ENCODE measurements at places on chromosomes 1 and 21.

- H3K27me3 ChIP-seq, result no peaks in the 10 kb centered on the region
- no peak overlapping the region for H3K27ac ChIP-seq
- H3K4me1 ChIP-seq, result no peaks in the 10 kb centered on the region
- no peak overlapping the region for H3K4me3 ChIP-seq
- no peak for DNase-seq
- H3K36me3 ChIP-seq, result no peaks in the 10 kb centered on the region
Observed at GRCh38 chr1:216005916-216006315, 417.3 kb downstream of the USH2A start.

- DNase-seq, result no peak
- H3K4me3 ChIP-seq, result no peak overlapping the region
- H3K36me3 ChIP-seq, result no peaks in the 10 kb centered on the region
- no peak overlapping the region for H3K27ac ChIP-seq
Observed at GRCh38 chr1:3174487-3175247, 105.7 kb downstream of the PRDM16 start.

DNA sequence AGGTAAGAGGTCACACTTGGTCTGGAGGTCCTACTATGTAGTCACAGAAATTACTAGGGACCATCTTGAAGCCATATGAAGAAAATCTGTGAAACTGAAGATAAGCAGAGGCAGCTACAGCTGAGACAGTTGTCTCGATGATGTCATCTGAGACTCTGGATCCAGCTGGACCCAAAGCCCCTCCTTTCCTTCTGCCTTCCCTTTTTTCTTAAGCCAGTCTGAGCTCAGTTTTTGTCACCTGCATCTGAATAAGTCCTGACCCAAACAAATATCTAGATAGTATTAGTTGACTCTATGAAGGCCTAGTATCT is 143.3 kb downstream of the ETS2 start:
- H3K27ac ChIP-seq, result no peak overlapping the region
- H3K4me3 ChIP-seq, result no peak overlapping the region
- DNase-seq, result no peak
- no peaks in the 10 kb centered on the region for H3K4me1 ChIP-seq
- H3K27me3 ChIP-seq, result no peaks in the 10 kb centered on the region
- no peaks in the 10 kb centered on the region for H3K36me3 ChIP-seq

- H3K4me1 ChIP-seq, result no peaks in the 10 kb centered on the region
- H3K27me3 ChIP-seq, result no peaks in the 10 kb centered on the region
- H3K36me3 ChIP-seq, result no peaks in the 10 kb centered on the region
- DNase-seq, result no peak
- no peak overlapping the region for H3K27ac ChIP-seq
Observed at GRCh38 chr1:31127266-31127665, 61.7 kb upstream of the PUM1 start.

- no peaks in the 10 kb centered on the region for H3K27me3 ChIP-seq
- H3K4me3 ChIP-seq, result no peak overlapping the region
- DNase-seq, result no peak
- H3K36me3 ChIP-seq, result no peaks in the 10 kb centered on the region
Observed at GRCh38 chr1:40593449-40594186, 62.2 kb downstream of the ZNF684 start.

GRCh38 chr1:48794816-48795215 is 18.1 kb upstream of the BEND5 start:
- H3K27ac ChIP-seq, result no peak overlapping the region
- no peak for DNase-seq
- no peaks in the 10 kb centered on the region for H3K4me1 ChIP-seq
- no peak overlapping the region for H3K4me3 ChIP-seq

- no peak overlapping the region for H3K27ac ChIP-seq
- no peaks in the 10 kb centered on the region for H3K4me1 ChIP-seq
- no peaks in the 10 kb centered on the region for H3K27me3 ChIP-seq
Observed at GRCh38 chr21:42149656-42150473, 69.1 kb upstream of the ABCG1 start.

DNA sequence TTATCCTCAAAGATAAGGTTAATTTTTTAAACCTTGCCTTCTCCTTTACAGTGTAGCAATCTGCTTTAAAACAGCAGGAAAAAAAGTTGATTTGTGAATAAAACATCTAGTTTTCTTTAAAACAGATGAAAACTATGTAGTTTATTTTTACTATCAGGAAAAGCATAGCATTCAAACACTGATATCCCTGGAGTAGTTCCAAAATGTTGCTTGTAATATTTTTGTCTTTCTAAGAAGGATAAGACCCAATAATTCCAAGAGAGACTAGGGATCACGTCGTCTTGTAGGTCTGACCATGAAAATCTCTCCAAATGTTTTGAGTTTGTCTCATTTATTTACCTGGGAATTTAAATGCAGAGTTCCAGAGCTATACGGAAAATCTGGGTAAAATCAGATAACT is 204.0 kb downstream of the NTNG1 start:
- no peaks in the 10 kb centered on the region for H3K4me1 ChIP-seq
- no peaks in the 10 kb centered on the region for H3K36me3 ChIP-seq
- no peaks in the 10 kb centered on the region for H3K27me3 ChIP-seq
- H3K4me3 ChIP-seq, result no peak overlapping the region
- H3K27ac ChIP-seq, result no peak overlapping the region

- no peak for DNase-seq
- no peak overlapping the region for H3K4me3 ChIP-seq
Observed at GRCh38 chr1:62325681-62326080, 6.4 kb upstream of the KANK4 start.

DNA sequence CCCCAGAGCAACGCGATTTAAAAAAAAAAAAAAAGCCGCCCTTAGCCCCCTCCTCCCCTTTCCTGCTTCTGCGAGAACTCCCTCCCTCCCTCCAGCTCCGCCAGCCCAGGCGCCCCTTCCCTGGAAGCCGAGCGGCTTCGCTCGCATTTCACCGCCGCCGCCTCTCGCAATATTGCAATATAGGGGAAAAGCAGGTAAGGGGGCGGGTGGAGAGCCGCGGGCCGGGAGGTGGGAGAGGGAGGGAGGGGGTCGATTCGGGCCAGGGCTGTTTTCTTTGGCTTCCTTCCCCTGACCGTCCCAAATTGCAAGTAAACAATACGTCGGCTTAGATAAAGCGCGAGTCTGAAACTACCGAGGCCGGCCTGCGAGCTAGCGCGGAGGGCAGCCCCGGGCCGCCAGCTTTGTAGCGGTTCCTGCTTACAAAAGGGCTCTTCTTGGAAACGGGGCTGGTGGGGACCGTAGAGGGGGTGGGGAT is 408 bp downstream of the LMO4 start:
- peak overlapping the region; percentile 87 for H3K4me3 ChIP-seq
- H3K27ac ChIP-seq, result peak overlapping the region; percentile 67
- DNase-seq, result peak; percentile 27
- H3K4me1 ChIP-seq, result peaks cover 17% of the 10 kb centered on the region
- H3K27me3 ChIP-seq, result no peaks in the 10 kb centered on the region
- no peaks in the 10 kb centered on the region for H3K36me3 ChIP-seq

DNA sequence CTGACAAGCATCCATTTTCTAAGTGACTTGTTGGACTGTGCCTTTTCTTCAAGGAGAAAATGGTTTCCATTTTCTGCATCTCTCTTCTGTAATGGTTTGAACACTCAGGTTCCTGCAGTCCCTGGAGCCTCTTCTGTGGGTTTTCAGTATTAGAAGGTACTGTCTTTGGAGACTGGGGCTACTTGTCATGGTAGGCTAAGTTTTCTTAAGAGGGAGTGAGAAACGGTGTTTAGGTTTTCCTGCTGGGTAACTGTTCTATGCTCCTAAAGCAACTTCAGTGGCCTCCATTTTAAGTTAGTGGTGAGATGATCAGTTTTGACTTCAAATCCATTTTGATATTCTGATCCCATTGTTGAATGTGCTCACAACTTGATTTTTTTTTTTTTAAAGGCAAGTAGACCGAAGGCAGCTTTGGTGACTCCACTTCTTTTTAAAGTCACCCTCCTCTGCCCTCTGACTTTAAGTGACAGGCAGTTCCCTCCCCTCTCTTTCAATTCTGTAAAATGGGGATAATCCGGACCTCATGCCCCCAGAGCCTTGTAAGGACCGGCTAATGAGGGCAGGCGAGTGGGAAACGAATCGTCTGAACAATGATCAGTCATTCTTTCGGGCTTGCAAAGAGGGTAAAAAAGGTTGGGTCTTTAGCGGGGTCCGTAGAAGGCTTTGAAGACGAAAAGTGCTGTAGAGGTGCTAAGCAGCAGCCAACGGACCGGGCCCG is 1.0 kb upstream of the ARID1A start:
- H3K36me3 ChIP-seq, result no peaks in the 10 kb centered on the region
- H3K27me3 ChIP-seq, result no peaks in the 10 kb centered on the region
- no peak for DNase-seq
- peaks cover 25% of the 10 kb centered on the region for H3K4me1 ChIP-seq
- H3K4me3 ChIP-seq, result peak overlapping the region; percentile 71

- H3K27me3 ChIP-seq, result no peaks in the 10 kb centered on the region
- H3K36me3 ChIP-seq, result no peaks in the 10 kb centered on the region
- H3K27ac ChIP-seq, result no peak overlapping the region
- no peak overlapping the region for H3K4me3 ChIP-seq
- no peaks in the 10 kb centered on the region for H3K4me1 ChIP-seq
Observed at GRCh38 chr21:28167366-28167765, 825.3 kb downstream of the LTN1 start.

- H3K4me3 ChIP-seq, result no peak overlapping the region
- H3K27ac ChIP-seq, result no peak overlapping the region
- no peak for DNase-seq
- no peaks in the 10 kb centered on the region for H3K4me1 ChIP-seq
Observed at GRCh38 chr1:147478521-147478920, 62.8 kb upstream of the BCL9 start.

DNA sequence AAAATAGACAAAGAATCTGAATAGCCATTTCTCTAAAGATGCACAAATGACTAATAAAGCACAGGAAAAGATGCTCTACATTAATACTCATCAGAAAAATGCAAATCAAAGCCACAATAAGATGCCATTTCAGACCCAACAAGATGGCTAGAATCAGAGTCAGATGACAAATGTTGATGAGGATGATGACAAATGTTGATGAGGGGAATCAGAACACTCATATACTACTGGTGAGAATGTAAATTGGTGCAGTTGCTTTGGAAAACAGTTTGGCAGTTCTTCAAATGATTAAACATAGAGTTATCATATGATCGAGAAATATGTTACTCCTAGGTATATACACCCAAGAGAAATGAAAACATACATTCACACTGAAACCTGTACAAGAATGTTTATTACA is 33.9 kb downstream of the LRRC40 start:
- H3K4me3 ChIP-seq, result no peak overlapping the region
- no peak overlapping the region for H3K27ac ChIP-seq
- peaks cover 12% of the 10 kb centered on the region for H3K36me3 ChIP-seq
- DNase-seq, result no peak
- H3K4me1 ChIP-seq, result no peaks in the 10 kb centered on the region

GRCh38 chr1:119713039-119713748 is 1.5 kb downstream of the PHGDH start:
- no peak overlapping the region for H3K4me3 ChIP-seq
- H3K4me1 ChIP-seq, result no peaks in the 10 kb centered on the region
- no peaks in the 10 kb centered on the region for H3K27me3 ChIP-seq
- DNase-seq, result no peak

- H3K27ac ChIP-seq, result no peak overlapping the region
- H3K36me3 ChIP-seq, result no peaks in the 10 kb centered on the region
- no peak for DNase-seq
- H3K4me1 ChIP-seq, result no peaks in the 10 kb centered on the region
Observed at GRCh38 chr1:58442114-58442513, 104.4 kb downstream of the OMA1 start.

- DNase-seq, result no peak
- no peak overlapping the region for H3K27ac ChIP-seq
- no peaks in the 10 kb centered on the region for H3K4me1 ChIP-seq
Observed at GRCh38 chr1:237891979-237892378, 1.3 kb upstream of the ZP4 start.

DNA sequence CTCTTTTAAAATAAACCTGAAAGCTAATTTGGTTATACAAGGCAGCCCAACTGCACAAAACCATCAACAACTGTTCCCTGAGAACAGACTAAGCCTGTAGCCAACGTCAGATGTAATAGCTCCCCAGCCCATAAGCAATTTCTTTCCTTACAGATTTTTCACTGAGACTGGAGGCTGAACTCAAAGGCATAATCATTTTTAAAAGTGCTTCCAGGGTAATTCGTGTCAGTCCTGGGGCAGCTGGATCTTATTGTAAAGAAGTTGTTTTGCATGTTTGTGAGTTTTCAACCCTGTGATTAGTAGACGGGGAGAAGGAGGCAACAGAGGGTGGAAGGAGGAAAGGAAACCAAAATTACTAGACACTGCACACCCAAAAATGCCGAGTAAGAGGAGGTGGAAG is 3.2 kb downstream of the DPT start:
- H3K27ac ChIP-seq, result no peak overlapping the region
- DNase-seq, result no peak
- H3K36me3 ChIP-seq, result no peaks in the 10 kb centered on the region
- H3K4me3 ChIP-seq, result no peak overlapping the region
- no peaks in the 10 kb centered on the region for H3K4me1 ChIP-seq
- no peaks in the 10 kb centered on the region for H3K27me3 ChIP-seq

DNA sequence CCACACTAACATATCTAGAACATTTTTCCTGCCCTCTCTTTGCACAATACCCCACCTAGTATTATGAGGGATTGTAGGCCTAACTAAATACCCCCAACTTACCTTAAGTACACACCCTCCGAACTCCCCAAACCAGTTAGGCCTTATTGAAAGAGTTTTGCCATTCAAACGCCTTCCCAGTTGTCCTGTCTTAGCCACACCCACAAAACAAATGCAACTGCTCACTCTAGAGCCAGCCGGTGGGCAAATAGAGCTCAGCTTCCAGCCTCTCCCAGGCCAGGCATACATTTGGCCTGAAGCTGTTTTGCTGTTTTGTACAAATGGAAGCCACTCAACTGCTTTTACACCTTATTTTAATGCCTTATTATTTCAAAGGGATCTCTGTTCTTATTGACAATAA is 224.2 kb upstream of the RUNX1 start:
- no peaks in the 10 kb centered on the region for H3K4me1 ChIP-seq
- no peak overlapping the region for H3K27ac ChIP-seq
- no peak for DNase-seq
- H3K36me3 ChIP-seq, result no peaks in the 10 kb centered on the region

- no peaks in the 10 kb centered on the region for H3K27me3 ChIP-seq
- peaks cover 6% of the 10 kb centered on the region for H3K36me3 ChIP-seq
- H3K27ac ChIP-seq, result peak overlapping the region; percentile 80
- H3K4me3 ChIP-seq, result no peak overlapping the region
Observed at GRCh38 chr1:198687429-198687828, 48.6 kb downstream of the PTPRC start.

GRCh38 chr1:157249326-157249725 is 111.1 kb upstream of the ETV3 start:
- H3K27me3 ChIP-seq, result peaks cover 4% of the 10 kb centered on the region
- no peak overlapping the region for H3K4me3 ChIP-seq
- no peaks in the 10 kb centered on the region for H3K36me3 ChIP-seq

- no peaks in the 10 kb centered on the region for H3K4me1 ChIP-seq
- no peaks in the 10 kb centered on the region for H3K27me3 ChIP-seq
- H3K27ac ChIP-seq, result no peak overlapping the region
- H3K36me3 ChIP-seq, result peaks cover 7% of the 10 kb centered on the region
- H3K4me3 ChIP-seq, result no peak overlapping the region
Observed at GRCh38 chr1:230277201-230278025, 148.7 kb downstream of the PGBD5 start.

- H3K27me3 ChIP-seq, result no peaks in the 10 kb centered on the region
- no peaks in the 10 kb centered on the region for H3K36me3 ChIP-seq
- no peak overlapping the region for H3K4me3 ChIP-seq
- H3K27ac ChIP-seq, result no peak overlapping the region
- no peak for DNase-seq
- peaks cover 32% of the 10 kb centered on the region for H3K4me1 ChIP-seq
Observed at GRCh38 chr1:199168888-199169585, 530.2 kb downstream of the PTPRC start.

GRCh38 chr1:4017636-4018365 is 117.7 kb upstream of the C1orf174 start:
- no peaks in the 10 kb centered on the region for H3K4me1 ChIP-seq
- no peak for DNase-seq
- H3K4me3 ChIP-seq, result no peak overlapping the region
- H3K27me3 ChIP-seq, result no peaks in the 10 kb centered on the region
- H3K27ac ChIP-seq, result no peak overlapping the region

Measured in effector memory CD4-positive, alpha-beta T cell (primary cell).